ENCODE measurements at places on chromosomes 4 and X.
A peak's percentile ranks its signal among the peaks of the same experiment; 100 is the strongest.

- no peak for DNase-seq
Measured at GRCh38 chrX:111309083-111309482, 38.8 kb upstream of the CAPN6 start.

- peak; percentile 17 for DNase-seq
Measured at GRCh38 chr4:88526221-88526815, 2.7 kb upstream of the PYURF start.

- peak; percentile 28 for DNase-seq
Measured at GRCh38 chrX:153527208-153527607, 9.8 kb downstream of the ATP2B3 start.

- peak; percentile 37 for DNase-seq
Measured at GRCh38 chr4:11831739-11832138, 403.0 kb upstream of the HS3ST1 start.

- no peak for DNase-seq
Measured at GRCh38 chrX:19729761-19730160, 157.6 kb downstream of the SH3KBP1 start.

- no peak for DNase-seq
Measured at GRCh38 chr4:41154814-41155177, 59.5 kb downstream of the APBB2 start.
